Fibroblast of mammary gland (primary cell): ENCODE measurements at places on chromosomes 16 and 17.
A peak's percentile ranks its signal among the peaks of the same experiment; 100 is the strongest.

DNA sequence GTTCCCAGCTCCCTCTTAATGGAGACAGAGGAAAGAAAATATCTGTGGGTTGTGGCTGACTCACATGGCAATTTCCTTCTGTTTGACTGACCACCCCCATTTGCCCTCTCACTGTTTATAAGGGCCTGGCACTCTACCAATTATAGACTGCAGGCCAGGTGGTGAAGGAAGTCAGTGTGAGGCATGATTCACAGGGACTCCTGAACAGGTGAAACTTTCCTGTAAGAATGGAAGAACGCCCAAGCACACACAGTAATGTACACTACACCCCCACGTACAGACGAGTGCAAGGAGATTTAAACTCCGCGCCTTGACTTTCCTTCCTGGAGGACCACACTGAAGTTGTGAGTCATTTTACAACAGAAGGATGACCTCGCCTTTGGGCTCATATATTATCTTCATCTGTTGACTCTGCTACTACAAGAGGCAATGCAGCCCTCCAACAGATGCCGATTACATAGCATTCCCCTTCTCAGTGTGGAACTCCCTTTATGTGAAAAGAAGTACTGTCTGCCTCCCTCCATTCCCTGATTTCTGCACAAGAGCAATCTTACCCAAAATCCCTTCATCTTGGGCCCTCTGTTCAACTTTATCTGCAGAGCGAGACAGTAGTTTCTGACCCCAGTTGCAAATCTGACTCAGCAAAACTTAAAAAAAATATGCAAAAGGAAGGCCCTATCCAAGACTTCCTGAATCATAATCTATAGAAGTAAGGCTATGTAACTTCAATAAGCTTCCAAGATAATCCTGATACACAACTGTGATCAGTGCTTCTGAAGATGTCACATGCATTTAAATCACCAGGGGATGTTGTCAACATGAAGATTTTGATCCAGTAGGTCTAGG, 163.6 kb downstream of the SHISA6 start:
- no peak for DNase-seq

GRCh38 chr16:57865746-57866528, 63.6 kb upstream of the KIFC3 start:
- no peak for DNase-seq

GRCh38 chr16:8727857-8728618, 53.6 kb downstream of the ABAT start:
- no peak for DNase-seq

DNA sequence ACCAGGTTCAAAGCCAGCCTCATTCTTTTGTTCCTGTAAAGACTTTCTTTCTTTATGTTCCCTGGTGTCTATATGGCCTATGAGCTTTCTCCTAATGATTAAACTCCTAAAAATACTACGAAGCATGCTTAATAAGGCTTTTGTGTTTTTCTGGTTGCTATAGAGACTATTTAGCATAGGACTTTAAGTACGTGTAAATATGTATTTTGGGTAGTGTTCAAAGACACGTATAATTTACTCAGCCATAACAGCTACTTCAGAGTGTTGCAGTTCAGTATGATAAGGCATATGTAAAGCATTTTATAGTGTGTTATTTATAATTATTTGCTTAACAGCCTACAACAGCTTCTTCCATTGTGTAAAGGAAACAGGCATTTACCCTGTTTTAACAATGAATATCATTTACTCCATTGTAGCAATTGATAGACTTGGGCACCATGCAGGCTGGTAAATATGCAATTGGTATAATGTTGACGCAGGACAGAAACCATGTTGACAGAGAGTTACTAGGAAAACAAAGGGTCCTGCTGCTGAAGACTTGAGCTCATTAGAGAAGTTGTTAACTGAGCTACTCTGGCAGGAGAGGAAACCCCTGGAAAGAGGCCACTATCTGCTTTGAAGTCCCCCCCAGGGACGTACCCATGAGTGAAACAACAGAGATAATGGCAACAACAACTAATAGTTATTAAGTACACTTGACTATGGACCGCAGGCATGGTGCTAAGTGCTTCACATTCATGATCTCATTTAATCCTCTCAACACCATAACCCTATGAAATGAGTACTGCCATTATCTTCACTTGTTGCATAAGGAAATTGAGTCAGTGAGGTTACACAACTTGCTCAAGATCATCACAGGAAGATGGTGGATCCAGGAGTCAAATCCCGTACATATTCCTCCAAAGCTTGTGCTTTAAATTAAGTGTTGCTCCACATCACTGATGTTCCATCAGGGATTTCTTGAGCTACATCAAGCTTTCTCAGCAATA, 342.2 kb upstream of the DYNLRB2 start:
- DNase-seq: peak; percentile 63

DNA sequence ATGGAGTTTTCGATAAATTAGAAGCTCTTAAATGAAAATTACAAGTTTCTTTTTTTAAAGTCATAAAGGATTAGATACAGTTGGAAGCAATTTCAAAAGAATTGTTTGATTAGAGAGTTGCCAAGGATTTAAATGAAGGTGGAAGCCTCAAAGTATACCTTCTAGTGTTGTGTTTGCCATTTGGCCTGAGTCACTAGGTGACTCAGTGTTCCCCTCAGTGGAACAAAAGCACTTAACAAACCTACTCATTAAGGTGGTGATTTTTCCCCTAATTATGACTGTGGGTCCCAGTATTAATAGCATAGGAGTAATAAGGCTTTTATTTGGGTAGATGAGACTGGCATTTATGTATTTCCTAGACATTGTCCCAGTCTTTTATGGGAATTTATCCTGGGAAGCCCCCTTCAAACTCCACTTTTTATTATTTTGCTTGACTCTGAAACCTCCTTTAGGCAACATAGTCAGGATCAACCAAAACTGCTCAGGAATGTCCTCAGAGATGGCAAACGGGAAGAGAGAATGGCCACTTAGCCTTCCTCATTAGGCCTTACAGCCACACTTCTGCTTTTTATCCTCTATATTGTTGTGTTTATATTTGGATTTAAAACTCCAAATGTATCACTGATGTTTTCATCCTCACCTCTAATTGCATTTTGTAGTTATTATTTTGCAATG, 161.0 kb downstream of the FTO start:
- DNase-seq: peak; percentile 46

- DNase-seq: no peak
These were observed 3.0 kb downstream of the TNK1 start for GRCh38 chr17:7383742-7384488.

GRCh38 chr16:74841469-74841868, 66.8 kb upstream of the FA2H start:
- DNase-seq: no peak

DNA sequence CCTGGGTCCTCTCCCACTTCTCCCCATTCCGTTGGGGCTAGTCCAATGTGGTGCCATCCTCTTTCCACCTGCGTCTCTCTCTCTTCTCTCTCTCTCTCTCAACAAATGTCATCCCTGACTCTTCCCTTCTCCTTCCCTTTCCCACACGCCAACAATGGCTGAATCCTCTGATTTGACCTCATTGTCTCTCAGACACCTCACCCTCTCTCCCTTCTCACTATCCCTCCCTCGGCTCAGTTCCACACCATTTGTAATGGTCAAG, 628 bp upstream of the ZNF18 start:
- no peak for DNase-seq

DNA sequence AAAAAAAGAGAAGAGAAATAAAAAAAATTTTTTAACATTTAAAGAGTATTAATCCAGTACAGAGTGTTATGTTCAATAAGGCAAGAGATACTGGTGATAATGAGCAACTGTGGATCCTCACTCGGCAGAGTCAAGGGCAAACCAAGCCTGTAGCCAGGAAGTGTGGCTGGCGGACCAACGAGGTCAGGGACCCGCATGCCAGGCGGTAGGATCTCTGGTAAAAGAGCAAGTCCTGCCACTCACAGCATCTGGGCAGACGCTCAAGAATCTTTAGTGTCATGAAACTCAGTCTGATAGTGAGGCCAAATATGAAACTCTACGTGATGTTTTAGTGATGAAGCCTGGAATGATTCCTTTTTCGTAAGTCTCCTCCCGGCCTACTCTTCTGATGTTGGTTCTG, 8.3 kb upstream of the GEMIN4 start:
- DNase-seq: no peak

DNA sequence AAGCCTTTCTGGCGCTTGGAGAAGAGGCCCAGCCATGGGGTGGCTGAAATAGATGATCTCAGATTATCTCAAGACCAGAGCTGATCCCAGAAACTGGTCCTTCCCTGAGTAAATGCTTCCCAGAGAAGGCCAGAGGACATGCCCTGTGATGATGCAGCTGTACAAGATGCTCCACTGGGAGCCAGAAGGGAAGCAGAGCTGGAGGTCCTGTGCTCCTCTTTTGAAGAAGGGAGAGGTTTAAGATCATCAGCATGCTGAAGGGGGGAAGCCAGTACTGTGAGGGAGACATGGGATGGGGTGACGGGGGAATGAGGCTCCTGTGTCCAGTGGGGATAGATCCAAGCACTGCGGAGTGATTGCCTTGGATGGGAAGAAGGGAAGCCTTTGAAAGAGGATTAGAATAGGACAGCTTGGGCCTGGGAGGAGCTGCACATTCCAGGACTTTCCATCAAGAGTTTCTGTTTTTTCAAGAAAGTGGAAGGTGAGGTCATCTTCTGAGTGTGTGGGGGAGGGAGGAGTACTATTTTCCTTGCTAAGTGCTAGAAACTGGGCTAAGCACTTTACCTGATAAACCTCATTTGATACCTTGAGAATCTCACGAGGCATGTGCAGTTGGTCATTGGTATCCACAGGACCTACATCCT, 16.4 kb upstream of the ALOX15B start:
- no peak for DNase-seq

GRCh38 chr17:77897741-77898301, 60.7 kb upstream of the TNRC6C start:
- no peak for DNase-seq

GRCh38 chr16:79751471-79752184, 151.1 kb upstream of the MAF start:
- DNase-seq: peak; percentile 65

DNA sequence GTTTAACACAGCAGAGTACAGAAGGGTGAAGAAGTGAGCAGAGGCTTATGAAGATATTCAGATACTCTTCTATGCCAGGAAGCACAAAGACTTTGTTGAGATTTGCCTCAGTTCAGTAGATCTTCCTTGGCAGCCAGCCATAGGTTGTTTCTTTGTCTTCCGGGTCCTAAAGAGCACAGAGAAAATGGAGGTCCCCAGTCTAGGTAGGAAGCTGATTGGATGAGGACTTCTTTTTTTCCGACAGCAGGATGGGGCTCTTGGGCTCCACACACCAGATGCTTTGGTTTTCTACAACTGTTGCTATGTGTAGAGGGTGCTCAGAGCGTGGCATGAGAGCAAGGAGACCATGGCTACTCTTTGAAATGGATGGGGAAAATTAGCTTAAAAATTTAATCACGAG, 8.3 kb upstream of the CDC6 start:
- DNase-seq: no peak

- DNase-seq: peak; percentile 70
These were observed 6.5 kb upstream of the CTCF start for GRCh38 chr16:67555795-67556212.

DNA sequence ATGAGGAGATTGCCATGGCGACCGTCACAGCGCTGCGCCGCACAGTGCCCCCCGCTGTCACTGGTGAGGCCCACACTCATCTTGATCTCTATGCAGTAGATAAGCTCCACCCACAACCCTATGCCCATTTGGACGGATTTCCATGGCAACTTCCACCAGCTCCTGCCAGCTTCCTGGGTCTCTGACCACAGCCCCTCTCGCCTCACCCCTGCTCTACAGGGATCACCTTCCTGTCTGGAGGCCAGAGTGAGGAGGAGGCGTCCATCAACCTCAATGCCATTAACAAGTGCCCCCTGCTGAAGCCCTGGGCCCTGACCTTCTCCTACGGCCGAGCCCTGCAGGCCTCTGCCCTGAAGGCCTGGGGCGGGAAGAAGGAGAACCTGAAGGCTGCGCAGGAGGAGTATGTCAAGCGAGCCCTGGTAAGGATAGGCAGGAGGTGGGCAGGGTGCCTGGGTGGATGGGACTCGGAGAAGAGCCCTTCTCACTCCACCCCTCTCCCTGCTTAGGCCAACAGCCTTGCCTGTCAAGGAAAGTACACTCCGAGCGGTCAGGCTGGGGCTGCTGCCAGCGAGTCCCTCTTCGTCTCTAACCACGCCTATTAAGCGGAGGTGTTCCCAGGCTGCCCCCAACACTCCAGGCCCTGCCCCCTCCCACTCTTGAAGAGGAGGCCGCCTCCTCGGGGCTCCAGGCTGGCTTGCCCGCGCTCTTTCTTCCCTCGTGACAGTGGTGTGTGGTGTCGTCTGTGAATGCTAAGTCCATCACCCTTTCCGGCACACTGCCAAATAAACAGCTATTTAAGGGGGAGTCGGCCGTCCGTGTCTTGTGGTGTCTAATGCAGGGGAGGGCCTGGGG, 4.3 kb downstream of the ALDOA start:
- peak; percentile 32 for DNase-seq

DNA sequence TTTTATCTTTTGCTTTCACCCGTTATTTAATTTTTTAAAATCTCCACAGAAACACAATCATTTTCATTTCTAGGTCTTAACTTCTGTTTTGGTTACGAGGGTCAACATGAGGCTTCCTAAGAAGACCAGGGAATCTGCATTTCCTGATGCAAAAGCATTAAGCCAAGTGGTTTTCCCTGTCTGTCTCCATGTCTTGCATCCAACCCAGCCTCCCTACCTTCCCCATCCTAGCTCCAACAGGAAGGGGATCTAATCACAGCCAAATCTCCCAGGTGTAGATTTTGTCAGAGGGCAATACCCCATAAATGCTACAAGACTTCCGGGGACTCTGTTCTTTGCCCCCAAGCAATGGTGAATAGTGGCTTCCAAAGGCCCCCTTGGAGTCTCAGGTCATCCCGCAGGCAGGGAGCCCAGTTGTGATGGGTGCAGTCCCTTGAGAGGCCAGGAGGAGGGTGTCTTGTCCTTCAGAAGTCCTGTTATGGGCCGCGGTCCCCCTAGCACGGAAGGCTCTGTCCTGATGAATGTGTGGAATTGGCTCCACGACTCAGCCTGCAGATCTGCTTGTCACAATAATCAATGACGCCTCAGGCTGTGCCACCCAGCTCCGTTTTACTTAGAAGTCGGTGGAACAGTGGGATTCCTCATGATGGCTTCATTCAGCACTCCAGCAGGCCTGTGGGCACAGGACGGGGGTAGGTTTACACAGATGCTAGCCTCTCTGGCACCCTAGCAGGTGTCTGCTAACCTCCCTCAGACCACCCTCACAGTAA, 141.1 kb downstream of the RGS9 start:
- DNase-seq: peak; percentile 41

- DNase-seq: peak; percentile 83
These were observed 18.8 kb downstream of the NCBP3 start for GRCh38 chr17:3827124-3827773.

- peak; percentile 71 for DNase-seq
These were observed 44.9 kb downstream of the OTOA start for GRCh38 chr16:21708533-21709115.

- no peak for DNase-seq
These were observed 78.3 kb downstream of the PLD6 start for GRCh38 chr17:17127730-17128291.

GRCh38 chr17:67439269-67439668, 62.2 kb downstream of the PITPNC1 start:
- DNase-seq: no peak

GRCh38 chr17:68085771-68086381, 50.3 kb downstream of the KPNA2 start:
- no peak for DNase-seq
